ENCODE measurements at places on chromosomes 3 and 15.
A peak's percentile ranks its signal among the peaks of the same experiment; 100 is the strongest.

- no peak for DNase-seq
Observed at GRCh38 chr15:46416544-46416943, 781.7 kb downstream of the SQOR start.

- DNase-seq = no peak
Observed at GRCh38 chr15:38748710-38749109, 184.1 kb upstream of the RASGRP1 start.

DNA sequence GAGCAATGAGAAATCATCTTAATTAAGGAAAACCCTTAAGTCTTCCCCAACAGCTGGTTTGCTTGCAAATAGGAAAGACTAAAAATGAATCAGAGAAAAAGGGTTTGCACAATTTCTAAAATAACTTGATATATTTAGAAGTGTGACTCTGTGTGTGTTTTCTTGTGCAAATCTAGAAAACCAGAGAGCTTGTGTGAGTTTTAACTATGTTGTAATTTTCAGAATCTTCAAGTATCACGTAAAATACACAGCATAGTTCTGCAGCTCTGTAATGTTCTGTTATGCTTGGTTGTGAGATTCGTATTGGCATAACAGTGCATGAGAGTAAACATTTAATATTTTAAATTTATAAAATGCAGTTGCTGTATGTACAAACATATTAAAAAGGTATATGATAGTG is 74.7 kb upstream of the GAP43 start:
- DNase-seq = no peak

- DNase-seq = no peak
Observed at GRCh38 chr15:32991619-32992111, 202.8 kb downstream of the FMN1 start.

DNA sequence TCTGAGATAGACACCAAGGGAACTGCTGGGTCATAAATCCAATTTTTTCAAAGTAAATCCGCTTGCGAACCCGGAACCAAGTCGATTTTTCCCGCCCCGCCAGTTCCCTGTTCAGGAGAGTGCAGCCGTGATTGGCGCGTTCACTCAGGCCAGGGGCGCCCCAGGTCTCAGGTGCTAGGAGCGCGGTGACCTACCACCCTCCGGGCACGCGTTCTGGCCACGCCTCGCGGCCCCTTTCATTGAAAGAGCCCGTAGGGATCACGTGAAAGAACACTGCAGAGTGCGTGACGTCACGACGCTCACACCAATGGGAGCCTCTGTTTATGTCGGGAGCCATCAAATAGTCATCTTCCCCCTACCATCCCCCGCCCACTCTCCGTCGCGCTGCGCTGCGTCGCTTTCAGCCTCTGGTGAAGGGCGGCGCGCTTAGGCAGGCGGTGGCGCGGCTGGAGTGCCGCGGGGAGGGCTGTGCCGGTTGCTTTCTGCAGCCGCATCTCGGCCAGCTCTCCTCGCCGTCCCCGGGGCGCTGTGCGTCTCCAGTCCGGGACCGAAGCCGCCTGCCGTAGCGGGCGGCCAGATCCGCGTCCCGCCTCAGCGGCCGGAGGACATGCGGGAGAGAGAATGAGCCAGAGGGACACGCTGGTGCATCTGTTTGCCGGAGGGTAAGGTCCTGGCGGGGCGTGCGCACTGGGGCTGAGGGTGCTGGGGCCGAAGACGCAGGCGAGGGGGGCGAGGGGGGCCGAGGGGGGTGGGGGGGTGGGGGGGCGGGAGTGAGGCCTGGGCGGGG is at the start of gene SLC25A36:
Gene SLC25A36, plus strand, starts transcription at position 403 of the 787 bp plus-strand sequence. Its CDS starts 219 bp downstream, at position 622.
- DNase-seq = peak; percentile 99

DNA sequence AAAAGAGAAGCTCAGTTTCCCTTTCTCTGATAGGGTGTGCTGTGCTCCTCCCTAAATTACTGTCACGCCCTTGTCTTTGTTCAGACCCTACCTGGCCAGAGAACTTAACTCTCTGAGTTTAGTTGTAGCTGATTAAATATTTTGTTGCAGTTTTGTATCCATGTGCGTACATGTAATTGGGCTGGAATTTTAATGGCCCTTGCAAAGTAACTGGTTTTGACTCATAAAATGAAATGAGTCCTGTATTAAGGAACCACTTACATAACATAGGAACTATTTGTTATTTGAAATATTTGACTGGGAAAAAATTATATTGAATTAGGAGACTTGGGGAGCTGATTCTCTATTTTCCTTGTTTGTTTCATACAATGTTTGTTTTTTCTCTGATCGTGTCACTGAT is 80.2 kb downstream of the LRRK1 start:
- no peak for DNase-seq

DNA sequence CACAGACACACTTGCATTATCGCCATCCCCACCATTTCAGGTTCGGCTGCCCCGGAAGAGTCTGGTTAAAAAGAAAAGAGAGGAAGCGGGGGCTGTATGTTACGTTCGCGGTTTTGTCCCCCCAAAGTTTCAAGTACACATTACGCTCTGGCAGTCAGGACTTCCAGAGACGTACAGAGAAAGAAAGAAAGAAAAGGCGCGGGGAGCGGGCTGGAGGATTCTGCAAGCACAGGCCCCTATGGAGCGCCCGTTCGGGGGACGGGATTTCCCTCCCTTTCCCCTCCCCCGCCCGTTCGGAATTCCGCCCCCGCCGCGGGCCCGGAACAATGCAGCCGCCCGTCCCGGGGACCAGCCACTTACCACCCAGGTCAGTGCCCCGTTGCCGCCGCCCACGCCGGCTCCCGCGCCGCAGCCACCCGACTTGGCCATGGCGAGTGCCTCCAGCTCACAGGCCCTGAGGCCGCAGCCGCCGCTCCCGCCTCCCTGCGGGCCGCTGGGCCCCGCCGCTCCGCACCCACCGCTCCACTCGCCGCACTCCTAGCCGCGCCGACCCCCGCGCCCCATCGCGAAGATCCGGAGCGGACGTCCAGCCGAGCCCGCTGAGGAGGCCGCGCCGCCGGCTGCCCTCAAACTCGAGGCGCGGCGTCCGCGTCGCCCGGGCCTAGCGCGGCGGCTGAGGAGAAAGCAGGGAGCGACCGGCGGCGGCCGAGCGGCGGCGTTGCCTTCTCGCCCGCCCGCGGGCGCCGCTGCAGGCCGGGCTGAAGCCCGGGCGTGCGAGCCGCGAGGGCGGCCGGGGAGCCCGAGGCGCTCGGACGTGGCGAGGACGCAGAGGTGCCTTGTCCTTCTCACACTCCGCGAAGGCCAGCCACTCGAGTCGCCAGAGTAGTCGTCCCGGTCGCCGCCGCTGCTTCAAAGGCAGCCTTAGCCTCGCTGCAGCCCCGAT is 567 bp downstream of the TOP2B start:
- DNase-seq = peak; percentile 66

GRCh38 chr15:40344217-40344616 is 3.5 kb upstream of the CCDC9B start:
- no peak for DNase-seq

- DNase-seq = peak; percentile 38
Observed at GRCh38 chr3:17032407-17033034, 147.8 kb downstream of the PLCL2 start.

- no peak for DNase-seq
Observed at GRCh38 chr3:141477224-141477623, 9.6 kb upstream of the RASA2 start.

- DNase-seq = no peak
Observed at GRCh38 chr15:91783008-91783407, 70.5 kb upstream of the SLCO3A1 start.

DNA sequence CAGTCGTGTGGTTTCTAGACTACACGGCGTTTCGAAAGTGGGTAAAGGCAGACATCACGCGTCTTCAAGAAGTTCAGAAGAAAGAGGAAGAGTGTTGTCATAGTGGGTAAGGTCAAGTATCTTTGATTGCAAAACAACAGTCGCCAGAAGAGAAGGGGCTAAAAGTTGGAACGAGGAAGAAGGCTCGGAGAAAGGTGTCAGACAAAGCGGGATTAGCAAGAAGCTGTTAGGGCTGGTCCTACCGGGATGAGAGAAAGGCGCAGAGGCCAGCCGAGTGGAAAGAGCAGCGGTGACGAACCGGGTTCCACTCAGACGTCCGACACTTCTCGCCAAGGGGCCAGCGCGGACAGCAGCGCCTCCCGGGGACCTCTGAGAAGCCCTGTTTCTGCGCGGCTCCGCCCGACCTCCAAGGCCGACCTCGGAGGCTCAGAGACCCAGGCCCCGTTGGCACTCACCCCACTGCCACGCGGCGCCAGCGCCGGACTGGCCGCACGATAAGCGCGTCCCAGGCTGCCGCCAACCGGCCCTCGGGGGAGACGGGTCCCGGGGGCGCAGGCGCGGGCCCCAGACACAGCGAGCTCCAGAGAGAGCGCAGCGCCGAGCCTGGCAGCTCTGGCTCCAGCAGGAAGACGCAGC is 436 bp downstream of the ADPGK start:
- DNase-seq = peak; percentile 56

DNA sequence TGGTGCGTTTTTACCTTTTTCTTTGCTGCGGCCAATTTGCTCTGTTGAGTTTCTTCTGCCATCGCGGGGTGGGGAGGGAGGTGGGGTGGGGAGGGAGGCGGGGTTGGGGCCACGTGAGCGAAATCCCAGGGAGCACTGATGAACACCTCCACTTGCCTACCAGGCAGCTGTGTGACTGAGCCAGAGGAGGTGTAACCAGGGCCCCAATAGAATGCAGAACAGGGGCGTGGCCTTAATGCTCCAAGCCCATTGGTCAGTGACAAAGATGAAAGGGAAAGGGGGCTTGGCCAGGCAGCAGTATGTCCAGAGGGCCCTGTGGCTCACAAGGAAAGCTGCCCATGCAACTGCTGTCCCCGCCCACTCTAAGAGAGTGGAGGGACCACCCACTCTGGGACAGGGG is 21.4 kb upstream of the OR4F6 start:
- peak; percentile 3 for DNase-seq

- DNase-seq = peak; percentile 83
Observed at GRCh38 chr3:53195602-53196574, 34.9 kb downstream of the PRKCD start.

DNA sequence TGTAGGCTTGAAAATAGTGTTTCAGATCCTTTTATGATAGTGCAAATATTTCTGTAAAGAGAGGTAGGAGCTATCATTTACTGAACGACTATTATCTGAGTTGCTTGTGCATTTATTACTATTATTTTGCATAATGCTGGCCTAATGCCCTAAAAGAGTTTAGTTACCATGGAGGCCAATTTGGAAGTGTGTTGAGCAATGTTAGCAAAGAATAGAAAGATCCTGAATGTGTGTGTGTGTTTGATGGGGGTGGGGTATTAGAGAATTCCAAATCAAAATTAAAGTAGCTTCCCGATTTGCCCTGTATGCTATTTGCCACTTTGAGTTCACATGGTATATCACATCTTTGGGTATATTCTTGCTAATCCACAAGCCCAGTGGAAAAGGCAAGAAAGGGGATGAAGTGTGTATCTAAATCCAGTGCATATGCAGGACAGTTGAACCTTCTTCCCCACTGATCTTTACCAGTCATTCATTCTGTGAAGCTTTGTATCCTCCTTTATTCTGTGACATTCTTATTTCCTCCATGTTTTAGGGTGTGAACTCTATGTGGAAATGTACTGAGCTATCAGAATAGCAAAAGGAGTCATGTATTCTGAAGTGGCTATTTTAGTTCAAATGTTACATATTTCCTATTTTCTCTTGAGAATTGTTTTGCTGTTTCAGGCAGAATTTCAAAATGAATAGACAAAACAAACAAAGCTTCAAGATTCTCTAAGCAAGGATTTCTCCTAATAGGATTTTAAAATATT is 45.7 kb upstream of the PLSCR5 start:
- DNase-seq = no peak

- DNase-seq = no peak
Observed at GRCh38 chr3:194340757-194341400, 10.2 kb downstream of the CPN2 start.

GRCh38 chr3:120066634-120067033 is 27.6 kb downstream of the GSK3B start:
- no peak for DNase-seq

DNA sequence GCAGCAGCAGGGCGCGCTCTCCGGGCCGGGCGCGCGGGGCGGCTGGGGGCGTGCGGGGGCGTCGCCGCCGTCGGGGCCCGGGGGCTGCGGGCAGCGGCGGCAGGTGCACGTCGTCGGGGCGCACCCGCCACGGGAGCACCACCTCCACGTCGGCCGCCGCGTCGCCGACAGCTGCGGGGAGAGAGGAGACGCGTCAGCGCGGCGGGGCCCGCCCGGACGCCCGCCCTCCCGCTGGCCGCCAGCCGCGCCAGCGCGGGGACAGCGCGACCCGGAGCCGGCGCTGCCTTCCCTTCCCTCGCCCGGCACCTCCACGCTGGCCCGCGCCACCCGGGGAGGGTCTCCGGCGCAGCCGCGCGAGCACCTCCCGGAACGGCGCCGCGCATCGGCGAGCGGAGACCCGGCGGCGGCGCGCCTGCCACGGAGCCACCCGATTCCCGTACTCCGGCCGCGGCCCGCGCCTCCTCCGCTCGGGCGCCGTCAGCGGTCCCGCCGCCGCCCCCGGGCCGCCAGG is 481 bp downstream of the ADAMTS17 start:
- no peak for DNase-seq

DNA sequence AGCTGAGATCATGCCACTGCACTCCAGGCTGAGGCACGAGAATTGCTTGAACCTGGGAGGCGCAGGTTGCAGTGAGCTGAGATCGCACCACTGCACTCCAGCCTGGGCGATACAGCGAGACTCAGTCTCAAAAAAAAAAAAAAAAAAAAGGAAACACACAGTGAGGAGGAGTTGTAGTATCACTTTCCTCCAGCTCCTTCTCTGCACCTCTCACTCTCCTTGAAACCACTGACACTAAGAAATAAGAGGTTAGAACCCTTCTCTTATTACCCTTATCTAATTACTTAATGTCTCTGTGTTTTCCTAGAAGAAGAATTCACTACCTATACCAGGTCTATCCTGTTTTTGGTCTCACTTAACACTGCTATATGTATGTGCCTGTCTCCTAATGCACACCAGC is 31.7 kb downstream of the RAB27A start:
- no peak for DNase-seq

GRCh38 chr3:115330430-115330829 is 183.3 kb upstream of the ZBTB20 start:
- no peak for DNase-seq

GRCh38 chr15:68311464-68311835 is 33.9 kb downstream of the FEM1B start:
- DNase-seq = no peak

GRCh38 chr3:187957582-187957981 is 196.4 kb upstream of the LPP start:
- no peak for DNase-seq

DNA sequence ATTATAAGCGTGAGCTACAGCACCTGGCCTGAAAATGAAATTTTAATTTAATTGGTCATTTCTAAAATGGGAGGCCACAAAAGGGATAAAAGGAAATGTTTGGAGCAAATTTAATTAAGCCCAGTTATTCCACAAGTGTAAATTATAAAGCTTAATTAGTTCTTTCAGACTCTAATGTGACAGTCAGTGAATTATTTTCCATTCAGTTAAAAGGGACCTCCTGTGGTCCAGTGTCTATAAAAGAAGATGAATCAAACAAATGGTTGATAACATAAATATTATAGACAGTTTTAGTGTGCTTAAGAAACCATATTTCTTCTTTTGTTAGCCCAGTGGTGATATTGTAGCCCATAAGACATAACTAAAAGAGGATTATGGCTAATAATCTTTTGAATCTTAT is 66.4 kb downstream of the CNOT10 start:
- no peak for DNase-seq

GRCh38 chr3:185059766-185060165 is 93.1 kb downstream of the C3orf70 start:
- no peak for DNase-seq

- DNase-seq = no peak
Observed at GRCh38 chr3:158763421-158763820, 31.2 kb upstream of the RARRES1 start.

GRCh38 chr15:92821491-92822116 is 78.5 kb upstream of the CHD2 start:
- DNase-seq = no peak

Data from OCI-LY7 (cell line).